ENCODE measurements at places on chromosomes 12 and 14.

DNA sequence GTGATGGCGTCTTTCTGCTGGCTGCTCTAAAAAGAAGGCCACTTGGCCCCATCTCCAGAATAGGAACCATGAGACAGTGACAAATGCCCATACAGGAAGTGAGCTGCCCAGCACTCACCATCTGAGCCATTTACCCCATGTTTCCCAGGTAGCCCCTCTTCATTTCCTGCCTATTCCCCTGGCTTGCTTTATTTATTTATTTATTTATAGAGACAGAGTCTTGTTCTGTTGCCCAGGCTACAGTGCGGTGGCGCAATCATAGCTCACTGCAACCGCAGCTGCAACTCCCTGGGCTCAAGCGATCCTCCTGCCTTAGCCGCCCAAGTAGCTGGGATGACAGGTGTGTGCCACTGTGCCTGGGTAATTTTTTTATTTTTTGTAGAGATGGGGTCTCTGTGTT is 71.2 kb downstream of the RIN3 start:
- no peak for DNase-seq

DNA sequence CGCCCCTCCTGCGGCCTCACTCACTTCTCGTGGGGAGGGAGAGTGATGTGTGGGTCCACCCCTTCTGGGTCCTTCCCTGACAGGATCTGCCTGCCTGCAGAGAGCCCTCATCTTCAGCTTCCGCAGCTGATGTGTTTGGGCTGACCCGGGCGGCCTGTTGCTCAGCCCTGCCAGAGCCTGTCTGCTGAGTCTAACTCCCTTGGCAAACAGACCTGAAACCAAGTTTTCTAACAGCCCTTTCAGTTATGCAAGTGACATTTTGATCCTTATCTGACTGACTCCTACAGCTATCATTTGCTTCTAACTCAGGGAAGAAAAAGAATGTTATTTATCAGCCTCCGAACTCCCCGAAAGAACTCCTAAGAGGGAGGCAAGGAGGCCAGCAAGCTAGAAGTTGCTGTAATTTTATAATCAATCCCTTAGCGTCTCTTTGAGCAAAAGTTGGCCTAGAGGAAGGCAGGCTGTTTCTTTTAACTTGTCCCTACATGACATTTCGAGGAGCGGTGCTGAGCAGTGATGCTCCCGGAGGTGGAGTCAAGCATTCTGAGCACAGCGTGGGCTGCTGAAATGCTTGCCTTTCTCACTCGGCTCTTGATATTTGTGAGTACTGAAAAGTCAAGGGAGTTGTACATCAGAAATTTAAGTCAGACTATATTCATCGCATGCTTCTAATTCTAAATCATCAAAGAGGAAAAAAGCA is 31.5 kb upstream of the CACNA2D4 start:
- DNase-seq, result no peak

DNA sequence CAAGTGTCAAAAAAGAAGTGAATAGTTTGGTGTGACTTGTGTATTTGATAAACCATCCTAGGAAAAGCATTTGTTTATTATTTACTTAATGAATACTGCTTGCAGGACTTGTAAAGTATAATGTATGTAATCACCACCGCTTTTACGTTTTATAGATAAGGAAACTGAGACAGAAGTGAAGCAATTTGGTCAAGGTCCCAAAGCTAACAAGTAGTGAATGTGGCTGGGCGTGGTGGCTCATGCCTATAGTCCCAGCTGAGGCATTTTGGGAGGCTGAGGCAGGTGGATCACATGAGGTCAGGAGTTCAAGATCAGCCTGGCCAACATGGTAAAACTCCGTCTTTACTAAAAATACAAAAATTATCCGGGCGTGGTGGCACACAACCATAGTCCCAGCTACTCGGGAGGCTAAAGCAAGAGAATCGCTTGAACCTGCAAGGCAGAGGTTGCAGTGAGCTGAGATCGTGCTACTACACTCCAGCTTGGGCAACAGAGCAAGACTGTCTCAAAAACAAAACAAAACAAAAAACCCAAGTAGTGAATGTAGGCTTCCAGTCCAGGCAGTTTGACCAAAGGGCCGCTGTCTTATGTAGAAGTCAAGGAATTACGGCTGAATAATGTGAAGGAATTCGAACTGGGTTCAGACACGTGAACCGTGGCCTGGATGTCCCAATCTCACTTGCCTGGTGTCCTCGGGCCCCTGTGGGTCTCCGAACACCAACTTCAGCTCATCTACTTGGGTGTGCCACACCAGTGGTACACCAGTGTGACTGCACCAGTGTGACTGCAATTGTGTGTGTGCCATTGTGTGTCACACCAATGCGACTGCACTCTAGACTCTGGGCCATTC is 88.3 kb upstream of the MED13L start:
- DNase-seq, result no peak

DNA sequence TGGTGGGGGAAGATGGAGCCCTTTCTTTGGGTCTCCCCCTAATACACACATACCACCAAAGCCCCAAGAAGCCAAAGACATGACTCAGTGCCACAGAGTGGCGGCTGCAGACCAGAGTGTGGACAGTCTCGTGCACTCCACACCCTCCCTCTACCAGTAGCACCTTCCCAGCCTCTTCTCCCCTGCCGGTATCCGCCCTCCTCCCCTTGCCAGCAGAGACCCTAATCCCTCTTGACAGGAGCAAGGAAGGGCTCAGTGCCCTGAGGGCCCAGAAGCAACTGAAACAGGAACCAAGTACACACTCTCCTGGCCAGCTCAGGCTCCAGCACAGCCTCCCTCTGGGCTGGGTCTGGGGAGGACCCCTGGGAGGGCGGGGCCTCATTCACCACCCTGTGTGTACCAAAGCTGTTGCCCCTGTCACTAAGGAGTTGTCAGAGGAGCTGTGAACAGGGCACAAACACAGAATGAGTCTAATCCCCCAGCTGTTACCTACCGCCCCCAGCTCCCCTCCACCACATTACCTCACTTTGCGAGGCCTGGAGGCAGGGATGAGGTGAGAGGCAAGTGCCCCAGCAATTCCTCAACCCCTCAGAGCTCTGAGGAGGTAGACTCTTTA is 8.2 kb downstream of the SPRYD3 start:
- DNase-seq, result no peak
